Stimulated activated CD8-positive, alpha-beta memory T cell treated with anti-CD3 and anti-CD28 coated beads, Interleukin-4, amount 100 ng/mL, for 24 hours (primary cell): ENCODE measurements at places on chromosomes 7 and 10.

DNA sequence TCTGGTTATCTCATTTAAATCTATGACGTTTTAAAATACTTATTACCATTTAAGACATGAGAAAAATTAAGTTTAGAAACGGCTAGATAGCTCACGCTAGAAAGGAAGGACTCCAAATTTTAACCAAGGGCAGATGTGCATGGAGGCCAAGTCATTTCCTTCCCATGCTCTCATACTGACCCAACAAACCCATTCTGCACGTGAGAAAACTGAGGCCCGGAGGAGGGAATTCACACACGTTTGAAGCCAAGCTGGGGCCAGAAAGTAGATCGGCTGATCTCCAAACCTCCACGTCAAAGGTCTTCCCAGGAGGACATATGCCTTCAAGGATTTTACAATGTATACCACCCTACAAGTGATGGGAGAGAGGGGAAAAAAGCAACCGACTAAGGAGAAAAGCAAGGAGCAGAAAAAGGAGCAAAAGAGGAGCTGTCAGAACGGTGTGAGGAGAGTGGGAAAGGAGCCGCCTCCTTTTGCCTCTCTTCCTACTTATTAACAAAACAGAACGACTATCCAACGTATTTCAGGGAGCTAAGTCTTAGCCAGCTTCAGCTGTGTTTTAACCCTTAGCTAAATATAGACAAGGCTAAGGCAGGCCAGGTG is 645 bp upstream of the SIRT1 start:
- DNase-seq, result no peak

DNA sequence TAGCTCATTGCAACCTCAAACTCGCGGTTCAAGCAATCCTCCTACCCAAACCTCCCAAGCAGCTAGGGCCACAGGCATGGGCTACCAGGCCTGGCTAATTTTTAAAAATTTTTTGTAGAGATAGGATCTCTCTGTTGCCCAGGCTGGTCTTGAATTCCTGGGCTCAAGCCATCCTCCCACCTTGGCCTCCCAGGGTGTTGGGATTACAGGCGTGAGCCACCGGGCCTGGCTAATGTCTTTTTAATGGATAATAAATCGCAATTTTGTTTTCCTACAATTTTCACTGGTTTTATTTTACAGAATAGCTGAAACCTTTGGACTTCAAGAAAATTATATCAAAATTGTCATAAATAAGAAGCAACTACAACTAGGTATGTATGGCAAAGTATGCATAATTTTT is 10.9 kb downstream of the NUB1 start:
- DNase-seq, result no peak

DNA sequence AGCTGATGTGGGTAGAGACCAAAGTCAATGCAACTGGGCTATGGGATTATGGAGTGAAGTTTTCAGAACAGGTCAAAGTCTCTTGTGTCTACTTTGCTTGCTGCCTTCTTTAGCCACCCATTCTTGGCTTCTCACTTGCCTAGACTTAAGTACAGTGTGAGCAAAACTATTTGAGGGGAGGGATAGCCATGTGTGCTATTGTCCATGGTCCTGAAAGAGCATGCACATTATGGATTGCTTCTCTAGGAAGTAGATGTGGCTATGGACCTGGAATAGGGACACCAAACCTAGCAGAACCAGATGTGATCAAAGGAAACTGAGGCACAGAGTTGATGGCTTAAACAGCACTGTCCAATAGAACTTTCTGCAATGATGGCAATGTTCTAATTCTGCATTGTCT is 81.9 kb upstream of the ZNF800 start:
- DNase-seq, result no peak

GRCh38 chr7:152851326-152851725 is 91.8 kb downstream of the ACTR3B start:
- no peak for DNase-seq

DNA sequence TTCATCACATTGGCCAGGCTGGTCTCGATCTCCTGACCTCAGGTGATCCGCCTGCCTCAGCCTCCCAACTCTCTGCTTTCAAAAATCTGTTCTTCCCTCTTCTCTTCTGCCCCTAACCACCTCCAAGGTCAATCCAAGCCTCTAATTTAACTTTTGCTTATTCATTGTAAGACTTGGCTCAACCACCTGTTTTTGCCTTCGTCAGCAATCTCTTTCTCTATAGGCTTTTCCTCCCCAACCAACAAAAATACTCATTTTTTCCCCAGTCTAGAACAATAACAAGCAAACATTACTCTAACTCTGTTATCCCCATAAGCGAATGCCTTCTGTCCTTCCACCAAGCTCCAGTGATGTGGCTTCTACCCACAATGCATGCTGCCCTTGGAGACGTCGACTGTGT is 89.8 kb upstream of the NMT2 start:
- DNase-seq, result no peak

DNA sequence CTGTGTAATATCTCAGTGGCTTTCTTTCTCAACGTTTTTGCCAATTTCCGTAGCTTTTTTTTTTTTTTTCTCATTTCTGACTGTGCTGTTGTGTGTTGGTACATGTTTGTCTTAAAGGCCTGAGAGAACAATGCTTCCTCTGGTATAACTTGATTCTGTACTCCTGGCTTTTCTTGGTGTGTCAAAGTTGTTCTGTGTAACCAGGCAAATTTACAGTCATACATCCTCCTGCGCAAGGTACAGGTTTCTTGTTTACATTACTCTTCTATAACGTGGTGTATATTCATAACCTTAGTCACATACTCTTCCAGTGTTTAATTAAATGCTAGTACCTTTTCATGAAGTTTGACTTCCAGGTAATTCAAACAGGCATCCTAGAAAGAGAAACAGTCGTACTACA is 8.3 kb upstream of the ARHGAP12 start:
- no peak for DNase-seq

DNA sequence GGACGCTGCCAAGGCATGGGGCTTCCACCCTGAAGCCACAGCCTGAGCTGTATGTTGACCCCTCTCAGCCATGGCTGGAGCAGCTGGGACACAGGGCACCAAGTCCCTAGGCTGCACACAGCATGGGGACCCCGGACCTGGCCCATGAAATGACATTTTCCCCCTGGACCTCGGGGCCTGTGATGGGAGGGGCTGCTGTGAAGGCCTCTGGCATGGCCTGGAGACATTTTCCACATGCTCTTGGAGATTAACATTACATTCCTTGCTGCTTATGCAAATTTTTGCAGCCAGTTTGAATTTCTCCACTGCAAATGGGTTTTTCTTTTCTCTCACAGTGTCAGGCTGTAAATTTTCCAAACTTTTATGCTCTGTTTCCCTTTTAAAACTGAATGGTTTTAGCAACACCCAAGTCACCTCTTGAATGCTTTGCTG is 463.6 kb downstream of the ZWINT start:
- DNase-seq, result no peak

DNA sequence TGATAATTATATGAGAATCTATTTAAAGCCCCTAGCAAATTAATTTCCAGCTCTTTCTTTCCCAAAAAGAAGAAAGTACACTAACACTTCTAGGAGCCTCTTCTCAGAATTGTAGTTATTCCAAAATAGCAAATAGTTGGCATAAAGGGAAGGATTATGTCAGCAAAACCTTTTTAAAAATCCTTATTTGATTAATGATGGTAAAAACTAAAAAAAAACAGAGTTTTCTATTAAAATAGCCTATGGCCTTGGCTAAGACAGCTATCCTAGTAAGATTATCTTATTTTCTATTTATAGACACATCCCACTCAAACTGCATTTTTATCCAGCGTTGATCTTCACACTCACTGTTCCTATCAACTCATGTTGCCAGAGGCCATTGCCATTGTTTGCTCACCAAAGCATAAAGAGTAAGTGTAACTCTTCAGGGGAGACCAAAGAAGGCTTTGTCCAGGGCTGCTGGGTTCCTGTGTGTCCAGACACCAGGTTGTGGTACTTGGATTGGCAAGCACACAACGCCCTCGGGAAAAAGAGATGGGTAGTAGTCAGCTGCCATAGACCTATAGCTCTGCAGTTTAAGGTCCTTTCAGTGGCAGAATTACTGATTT is 31.5 kb downstream of the ACTA2 start:
- no peak for DNase-seq

DNA sequence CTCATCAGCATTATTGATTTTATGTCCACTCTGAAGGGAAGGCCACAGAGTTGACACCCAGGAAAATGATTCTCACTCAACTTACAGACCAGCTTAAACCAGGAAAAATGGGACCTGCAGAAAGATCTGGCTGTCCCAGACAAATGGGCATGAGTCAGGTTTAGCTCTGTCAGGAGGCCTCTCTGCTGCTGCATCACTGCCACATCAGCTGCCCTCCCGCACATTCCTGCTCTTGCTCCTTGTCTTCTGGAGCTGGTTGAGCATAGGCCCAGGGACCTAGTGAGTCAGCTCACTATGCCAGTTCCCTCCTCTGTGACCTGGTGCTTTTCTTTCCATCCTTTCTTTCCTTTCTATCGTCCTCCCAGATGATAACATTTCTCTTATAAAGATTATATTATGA is 18.8 kb upstream of the SMNDC1 start:
- no peak for DNase-seq

GRCh38 chr7:55469271-55469681 is 103.0 kb downstream of the VOPP1 start:
- DNase-seq, result no peak

- no peak for DNase-seq
These were observed 5.7 kb downstream of the TNS3 start for GRCh38 chr7:47576031-47576865.

DNA sequence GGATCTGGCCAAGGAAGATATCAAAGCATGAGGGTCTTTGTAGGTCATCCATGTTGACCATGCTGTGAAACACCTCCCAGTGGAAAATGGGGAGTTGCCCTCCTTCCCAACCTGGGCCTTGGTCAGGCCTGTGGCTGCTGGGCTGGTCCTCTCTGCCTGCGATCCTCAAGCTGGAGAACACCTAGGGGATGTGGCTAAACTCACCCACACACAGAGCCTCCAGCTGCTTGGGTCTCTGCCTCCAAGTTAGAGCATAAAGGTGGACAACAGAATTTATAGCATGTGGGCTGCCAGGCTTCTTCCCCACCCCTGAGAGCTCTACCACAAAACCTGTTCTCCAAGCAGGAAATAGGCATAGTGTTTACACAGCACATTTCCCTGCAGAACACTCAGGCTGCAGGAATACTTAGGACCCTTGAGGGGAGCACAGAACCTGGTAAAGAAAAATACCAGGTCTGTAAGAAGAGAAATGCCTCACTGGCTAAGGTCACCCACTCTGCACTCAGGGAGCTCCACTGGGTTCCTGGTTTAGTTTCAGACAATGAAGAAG is at the start of gene SFTPA2:
SFTPA2 (minus strand) TSS at position 248 of the 550 bp plus-strand sequence. CDS start 924 bp downstream, outside the sequence.
- DNase-seq, result no peak
